ENCODE measurements at places on chromosomes 1 and 21.

GRCh38 chr1:225111000-225111399, 181.5 kb downstream of the DNAH14 start:
- DNase-seq: no peak

DNA sequence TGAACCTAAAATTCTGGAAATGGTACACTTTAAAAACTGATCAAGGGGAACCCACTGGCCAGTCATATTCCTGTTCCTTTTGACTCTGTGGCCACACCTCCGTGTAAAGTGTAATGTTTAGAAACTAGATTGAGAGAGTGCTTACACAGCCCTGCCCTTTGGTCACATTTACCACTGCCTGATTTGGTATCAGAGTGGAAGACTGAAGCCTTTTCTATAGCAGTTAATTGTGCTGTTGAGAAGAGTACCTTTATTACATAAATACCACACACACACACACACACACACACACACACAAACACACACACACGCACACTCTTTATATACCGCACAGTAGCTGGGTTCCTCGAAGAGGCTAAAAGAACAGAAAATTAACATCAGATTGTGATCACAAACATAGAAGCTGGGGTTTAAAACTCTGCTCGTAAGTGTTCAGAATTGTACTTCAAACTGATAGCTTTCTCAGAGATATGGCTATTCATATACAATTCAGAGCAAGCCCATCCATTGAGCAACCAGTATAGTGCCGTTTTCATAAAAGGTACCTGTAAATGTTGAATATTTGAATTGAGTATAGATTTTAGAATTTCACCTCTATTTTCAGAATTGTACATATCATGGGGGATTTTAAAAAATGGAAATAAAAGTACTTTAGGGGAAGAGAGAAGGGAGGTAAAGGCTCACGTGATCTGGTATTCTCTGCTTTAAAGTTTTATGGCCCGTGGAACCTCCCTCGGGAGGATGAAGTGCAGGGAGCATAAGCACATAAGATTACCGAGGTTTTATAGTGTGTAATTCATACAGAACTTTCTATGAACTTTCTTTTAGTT, 37.5 kb downstream of the CAMTA1 start:
- DNase-seq: no peak

GRCh38 chr1:45929257-45929687, 125.9 kb downstream of the MAST2 start:
- no peak for DNase-seq

DNA sequence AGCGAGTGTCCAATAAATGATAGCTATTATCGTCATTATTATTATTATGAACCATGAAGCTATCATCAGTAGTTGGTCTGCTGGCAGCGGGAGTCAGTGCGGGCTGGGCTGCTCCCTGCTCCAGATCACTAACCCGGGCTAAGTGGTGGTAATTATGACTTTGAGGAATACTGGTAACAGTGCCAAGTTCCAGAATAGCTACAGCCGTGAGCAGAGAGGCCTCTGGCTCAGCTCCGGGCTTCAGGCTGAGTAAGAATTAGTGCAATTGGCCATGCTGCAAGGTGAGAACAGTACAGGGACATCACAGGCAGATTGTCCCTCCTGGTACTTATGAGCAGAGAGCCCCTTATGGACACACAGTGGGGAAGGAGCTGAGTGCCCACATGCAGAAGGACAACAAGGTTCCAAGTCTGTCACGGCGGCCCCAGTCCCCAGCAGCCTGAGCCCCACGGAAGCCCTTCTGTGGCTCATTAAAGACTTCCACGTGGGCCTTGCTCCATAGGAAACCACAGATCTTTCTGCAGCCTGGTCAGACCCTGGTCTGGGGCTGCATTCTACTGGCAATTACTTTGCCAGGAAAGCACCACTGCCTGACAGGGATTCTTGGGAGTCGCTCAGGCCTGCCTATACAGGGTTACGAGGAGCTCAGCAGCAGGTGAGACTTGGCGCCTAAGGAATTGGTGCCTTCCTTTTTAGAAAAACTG, 235.1 kb downstream of the RRAGC start:
- DNase-seq: no peak

DNA sequence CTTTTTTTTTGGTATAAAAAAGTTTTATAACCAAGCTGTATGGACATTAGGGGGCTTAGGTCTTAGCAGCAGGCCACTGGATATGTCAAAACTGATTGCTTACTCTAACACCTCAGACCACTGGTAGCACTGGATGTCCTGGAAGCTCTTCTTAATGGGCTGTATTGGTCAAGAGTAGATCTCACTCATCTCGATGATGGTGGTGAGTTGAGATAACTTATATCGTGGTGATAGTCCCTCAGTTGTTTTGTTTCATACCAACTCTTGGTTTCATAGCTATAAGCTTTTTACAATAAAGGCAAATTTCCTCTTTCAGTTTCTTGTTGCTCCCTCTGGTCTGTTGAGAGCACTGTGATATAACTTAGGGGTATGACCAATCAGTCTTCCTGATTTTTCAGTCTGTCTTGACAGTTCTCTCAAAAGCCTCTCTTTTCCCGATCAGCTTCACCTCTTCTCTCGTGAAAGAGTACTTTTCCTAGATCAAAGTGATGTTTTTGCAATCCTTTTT, 9.7 kb upstream of the AGO1 start:
- DNase-seq: no peak

DNA sequence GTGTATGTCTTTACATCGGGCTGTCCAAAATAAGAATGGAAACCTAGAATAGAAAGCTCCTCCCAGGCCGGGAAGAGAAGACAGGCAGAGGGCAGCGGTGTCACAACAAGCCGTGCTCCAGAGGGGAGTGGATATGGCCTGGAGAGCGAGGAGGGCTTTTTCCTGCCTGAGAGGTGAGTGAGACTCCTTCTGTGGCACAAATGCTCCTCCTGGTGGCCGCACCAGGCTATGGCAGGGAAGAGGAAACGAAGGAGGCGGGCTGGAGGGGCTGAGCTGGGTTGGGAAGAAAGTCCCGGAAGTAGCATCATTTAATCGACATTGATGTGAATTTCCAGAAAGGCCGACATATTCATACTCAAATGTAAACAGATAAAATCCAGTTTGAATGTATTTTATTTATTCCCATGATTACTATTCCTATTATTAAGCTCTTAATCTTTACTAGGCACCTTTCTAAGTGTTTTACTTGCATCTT, 54.7 kb downstream of the MEF2D start:
- peak; percentile 51 for DNase-seq

- DNase-seq: no peak
Measured at GRCh38 chr1:161266836-161267235, 8.3 kb downstream of the PCP4L1 start.

DNA sequence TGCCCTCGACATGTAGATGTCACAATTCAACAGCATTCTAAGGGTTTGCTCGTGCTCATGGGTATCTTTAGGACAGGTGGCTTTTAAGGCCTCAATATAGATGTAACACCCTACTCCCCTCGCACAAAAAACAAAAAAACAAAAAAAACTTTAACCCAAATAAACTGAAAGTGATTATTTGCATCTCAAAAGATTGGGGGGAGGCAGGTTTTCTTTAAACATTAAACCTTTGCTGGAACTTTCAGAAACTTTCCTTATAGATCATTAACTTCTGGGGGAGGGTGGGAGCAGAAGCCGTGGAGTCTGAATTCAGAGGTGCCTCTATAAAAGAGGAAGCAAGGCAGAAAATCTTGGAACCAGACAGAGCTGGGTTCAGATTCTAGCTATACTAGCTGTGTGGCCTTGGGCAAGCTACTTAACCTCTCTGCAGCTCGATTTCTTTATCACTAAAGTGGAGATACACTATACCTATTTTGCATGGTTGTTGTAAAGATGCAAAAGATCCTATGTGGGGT, 3.2 kb upstream of the KIAA1614 start:
- no peak for DNase-seq

- DNase-seq: no peak
Measured at GRCh38 chr1:36986241-36986985, 47.9 kb downstream of the GRIK3 start.

GRCh38 chr1:101198842-101199636, 37.8 kb upstream of the S1PR1 start:
- DNase-seq: no peak

GRCh38 chr1:233097546-233097945, 147.1 kb downstream of the NTPCR start:
- no peak for DNase-seq

DNA sequence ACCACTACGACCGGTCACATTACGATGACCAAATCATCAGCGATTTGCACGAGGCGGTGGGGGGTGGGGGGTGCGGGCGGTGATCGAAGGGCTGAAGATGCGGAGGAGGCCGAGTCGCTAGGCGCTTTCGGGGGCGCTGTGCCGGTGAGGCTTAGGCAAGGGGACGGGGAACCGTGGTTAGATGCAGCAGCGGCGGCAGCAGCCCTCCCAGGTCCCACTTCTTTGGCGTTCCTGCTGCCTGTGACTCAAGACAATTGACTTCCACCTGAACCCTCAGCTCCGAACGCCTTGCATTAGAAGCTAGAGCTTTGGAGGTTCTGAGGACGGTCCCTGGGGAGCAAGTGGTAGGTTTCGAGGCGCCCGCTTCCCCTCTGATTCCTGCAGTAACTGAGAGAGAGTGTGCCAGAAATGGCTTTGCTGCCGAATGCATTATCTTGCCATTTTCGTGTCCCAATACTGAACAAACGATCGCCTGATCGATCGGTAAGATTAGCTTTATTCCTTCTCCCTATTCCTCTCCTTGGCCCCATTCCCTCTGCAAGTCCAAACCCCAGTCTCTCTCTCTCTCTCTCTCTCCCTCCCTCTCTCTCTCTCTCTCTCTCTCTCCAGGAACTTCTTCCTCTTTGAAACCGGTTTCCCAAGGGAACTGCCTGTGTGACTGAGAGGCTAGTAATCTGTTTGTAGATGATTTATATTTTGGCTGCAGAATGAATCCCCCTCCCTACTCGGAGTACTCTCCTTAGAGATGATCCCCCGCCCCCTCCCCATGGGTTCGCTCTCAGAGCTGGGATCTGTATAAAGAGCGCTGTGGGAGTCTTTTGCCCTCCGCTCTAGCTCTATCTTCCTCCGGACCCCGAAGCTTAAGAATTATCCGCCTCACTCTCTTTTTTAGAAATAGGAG, 735 bp upstream of the BRINP3 start:
- DNase-seq: no peak
